ENCODE measurements at places on chromosomes 2 and 18.

DNA sequence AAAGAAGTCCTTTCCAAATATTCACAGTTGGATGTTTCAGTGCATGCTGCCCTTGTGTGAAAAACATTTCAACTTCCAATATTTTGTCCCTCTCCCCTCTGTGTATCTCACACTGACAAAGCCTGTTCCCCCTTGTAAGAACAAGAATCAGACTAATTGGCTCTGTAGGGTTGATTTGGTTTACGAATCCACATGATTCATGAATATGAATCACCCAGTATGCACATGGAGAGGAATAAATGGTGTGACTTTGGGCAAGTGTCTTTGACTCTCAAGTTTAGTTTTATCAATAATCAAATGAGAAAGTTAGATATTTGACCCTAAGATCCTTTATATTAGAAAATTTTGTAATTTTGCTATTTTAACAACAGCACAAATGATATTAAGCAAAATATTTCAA is 9.3 kb upstream of the CDH20 start:
- DNase-seq = no peak

GRCh38 chr2:61247204-61247812 is 85.3 kb downstream of the C2orf74 start:
- no peak for DNase-seq

DNA sequence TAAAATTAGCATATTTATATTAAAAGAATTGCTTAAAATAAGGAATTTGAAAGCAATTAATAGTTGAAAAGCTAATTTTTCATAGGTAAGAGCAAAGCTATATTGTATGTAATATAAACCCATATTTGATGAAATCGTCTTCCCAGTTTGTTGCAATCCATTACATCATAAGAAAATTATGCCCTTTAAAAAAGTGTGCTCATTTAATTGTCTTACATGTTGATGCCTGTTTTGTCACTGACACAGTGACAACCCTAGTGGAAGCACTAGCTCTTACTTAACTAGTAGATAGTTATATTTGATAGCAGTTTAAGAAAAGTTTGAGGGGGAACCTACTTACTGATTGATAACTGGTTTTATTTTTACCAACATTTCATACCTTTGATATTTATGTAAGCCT is 30.0 kb upstream of the IL18RAP start:
- no peak for DNase-seq

DNA sequence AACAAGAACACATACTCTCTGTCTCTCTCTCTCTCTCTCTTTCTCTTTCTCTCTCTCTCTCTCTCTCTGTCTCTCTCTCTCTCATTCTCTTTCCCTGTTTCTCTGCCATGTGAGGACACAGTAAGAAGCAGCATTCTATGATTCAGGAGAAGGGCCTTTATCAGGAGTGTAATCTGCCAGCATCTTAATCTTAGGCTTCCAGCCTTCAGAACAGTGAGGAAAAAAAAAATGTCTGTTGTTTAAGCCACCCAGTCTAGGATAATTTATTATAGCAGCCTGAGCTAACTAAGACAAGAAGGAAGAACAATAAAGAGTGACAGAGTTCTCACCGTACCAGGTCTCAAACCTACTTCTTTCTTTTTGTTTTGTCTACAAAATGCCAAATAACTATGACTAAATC is 399.4 kb downstream of the SOCS6 start:
- DNase-seq = no peak

GRCh38 chr2:201813996-201814760 is 7.8 kb downstream of the CDK15 start:
- DNase-seq = no peak
